ENCODE measurements at places on chromosomes 6 and 20.

- DNase-seq = no peak
Measured at GRCh38 chr6:152723398-152723797, 25.7 kb downstream of the MYCT1 start.

DNA sequence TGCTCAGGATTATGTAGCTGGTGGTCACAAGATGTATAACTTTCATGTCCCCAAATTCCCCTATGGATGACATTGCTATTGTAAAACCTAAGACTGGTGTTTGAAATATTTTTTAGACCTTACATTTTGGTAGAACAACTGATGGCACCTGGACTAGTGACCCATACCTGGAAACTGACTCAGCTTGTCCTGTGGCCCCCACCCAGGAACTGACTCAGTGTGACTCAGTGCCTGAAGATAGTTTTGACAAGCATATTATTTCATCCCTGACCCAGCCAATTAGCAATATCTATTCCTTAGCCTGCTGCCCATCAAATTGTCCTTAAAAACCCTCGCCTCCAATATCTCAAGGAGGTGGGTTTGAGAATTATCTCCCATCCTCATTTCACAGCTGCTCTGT is 90.9 kb upstream of the GRIK2 start:
- DNase-seq = no peak

DNA sequence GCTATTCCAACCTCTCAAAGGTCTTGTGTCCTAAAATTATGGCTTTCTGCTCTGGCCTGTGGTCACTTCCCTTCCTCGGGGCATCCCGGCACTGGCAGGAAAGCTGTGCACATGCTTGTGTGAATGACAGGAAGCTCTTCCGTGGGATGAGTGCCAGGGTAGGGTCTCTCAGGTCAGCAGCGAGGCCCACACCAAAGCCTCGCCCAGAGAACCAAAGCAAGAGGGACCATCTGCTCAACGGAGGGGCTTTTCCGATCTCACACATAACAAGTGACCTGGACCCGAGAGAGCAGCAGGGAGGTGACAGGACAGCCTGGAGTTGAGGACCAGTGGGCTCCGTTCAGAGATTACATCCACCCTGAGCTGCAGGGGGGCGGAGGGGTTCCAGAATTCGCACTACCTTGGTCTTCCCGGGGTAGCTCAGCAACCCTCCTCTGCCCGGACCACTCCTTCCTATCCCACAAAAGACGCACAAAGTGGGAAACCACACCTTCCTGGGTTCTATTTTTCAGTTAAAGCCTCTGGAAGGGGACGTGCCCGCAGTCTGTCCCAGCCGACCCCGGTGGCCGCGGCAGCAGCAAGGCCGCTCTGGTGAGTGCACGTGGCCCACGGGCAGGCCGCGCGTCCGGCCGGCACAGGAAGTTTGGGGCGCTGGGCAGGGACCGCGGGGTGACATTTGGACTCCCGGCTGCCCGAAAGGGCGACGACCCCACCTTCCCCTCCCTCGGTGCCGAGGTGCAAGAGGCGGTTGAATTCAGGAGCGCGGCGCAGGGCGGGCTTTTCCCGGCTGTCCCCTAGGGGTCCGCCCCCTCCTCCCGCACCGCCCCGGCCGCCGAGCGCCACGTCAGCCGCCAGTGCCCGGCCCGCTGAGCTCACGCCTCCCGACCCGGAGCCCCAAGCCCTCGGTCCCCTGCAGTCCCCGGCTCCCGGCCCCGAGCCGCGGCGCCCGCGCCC is 988 bp downstream of the TXNDC5 start:
- no peak for DNase-seq

- DNase-seq = no peak
Measured at GRCh38 chr6:134315189-134315588, 2.7 kb downstream of the SGK1 start.

- no peak for DNase-seq
Measured at GRCh38 chr20:6959900-6960312, 192.4 kb downstream of the BMP2 start.

- no peak for DNase-seq
Measured at GRCh38 chr6:68635706-68636513, 828 bp downstream of the ADGRB3 start.

GRCh38 chr20:50296450-50297375 is 106.1 kb downstream of the CEBPB start:
- DNase-seq = no peak

Data from NCI-H1048 (cell line).